ENCODE measurements at places on chromosomes 1 and 21.
A peak's percentile ranks its signal among the peaks of the same experiment; 100 is the strongest.

GRCh38 chr1:192489748-192490147, 85.8 kb upstream of the RGS1 start:
- peak; percentile 56 for DNase-seq

DNA sequence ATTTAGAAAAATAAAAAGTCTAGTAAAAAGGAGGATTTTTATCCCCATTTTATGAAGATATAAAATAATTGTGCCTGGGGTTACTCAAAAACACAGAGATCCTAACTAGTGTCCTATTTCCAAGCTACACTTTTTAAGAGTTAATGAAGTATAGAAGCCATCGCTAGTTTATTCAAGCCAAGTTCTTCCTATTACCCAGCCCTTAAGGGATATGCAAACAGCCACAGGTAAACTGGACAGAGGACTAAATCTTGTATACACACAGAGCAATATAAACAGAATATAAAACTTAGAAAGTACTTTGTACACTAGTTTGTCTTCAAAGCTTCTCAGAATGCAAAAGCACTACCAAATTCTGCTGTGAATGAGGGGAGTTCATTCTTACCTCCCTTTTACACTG, 111.1 kb downstream of the RERE start:
- no peak for DNase-seq

GRCh38 chr21:29196670-29197191, 66.3 kb downstream of the MAP3K7CL start:
- DNase-seq, result no peak

GRCh38 chr1:89810880-89811279, 10.0 kb upstream of the LRRC8D start:
- no peak for DNase-seq

DNA sequence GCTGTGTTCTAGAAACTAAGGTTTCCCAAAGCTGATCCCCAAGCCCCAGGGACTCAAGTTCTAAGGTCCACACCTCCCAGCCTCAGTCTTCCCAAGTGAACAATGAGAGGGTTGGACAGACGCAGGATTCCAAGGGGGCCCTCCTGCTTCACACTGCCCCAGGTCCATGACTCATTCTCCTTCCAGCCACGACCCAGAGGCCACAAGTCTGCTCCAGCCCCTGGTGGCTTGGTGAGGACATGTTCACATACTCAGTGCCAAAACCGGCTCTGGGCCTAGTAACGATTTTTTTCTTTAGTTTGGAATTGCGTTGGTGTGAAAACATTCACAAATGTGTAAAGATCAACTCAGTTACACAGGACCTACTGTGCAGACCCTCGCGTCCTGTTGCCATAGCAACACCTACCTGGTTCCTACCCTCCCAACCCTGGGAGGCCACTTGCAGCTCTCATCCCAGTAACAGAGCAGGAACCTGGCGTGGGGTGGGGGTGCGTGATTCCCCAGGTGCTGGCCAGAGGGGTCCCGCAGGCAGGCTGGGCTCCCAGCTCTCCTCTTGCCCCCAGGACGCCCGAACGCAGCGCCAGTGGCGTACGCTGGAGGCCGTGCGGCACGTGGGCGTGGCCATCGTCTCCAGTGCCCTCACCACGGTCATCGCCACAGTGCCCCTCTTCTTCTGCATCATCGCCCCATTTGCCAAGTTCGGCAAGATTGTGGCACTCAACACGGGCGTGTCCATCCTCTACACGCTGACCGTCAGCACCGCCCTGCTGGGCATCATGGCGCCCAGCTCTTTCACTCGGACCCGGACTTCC, 57.0 kb downstream of the DISP3 start:
- no peak for DNase-seq

DNA sequence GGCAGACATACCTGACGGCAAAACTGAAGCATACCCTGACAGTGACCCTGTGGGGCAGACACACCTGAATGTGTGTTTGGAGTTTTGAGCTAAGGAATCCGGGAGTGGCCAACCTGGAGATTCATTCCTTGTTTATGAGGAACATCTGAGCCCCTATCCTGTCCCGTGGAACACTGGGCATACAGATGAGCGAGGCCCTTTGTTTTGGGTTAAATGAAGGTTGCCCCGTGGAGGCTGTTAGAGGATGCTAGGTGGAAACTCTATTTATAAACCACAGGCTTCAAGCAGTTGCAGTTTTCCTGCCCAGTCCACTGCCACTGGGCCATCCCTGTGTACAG, 18.1 kb downstream of the GALNT2 start:
- no peak for DNase-seq

DNA sequence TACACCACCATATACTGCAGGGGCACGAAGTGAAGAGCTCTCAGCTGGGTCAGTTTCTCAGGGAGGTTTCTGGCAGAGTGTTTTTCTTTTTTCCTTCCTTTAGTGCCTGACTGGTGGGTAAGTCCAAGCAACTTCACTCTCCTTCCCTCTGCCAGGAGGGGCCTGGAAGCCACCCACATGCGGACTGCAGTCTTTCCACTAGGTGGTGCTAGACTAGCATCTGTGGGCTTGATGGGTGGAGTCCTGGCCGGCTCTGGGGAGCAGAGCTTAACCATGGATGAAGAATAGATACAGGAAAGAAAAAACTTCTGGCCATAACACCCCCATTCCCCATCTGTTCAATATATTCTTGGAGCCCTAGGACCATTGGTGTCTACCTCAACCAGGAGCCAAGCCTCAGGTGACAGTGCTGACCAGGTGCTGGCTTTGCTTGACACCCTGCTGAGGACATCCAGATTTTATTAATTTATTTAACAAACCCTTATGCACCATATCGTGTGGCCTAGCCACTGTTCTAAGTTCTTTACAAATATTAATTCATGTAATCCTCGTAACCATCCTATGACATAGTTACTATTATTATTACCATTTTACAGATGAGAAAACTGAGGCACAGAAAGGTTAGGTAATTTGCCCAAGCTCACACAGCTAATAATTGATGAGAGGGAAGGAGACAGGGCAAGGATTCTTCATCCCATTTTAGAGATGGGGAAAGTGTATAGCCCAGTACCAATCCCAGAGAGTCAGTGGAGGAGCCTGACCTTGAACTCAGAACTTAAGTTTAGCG, 126.7 kb upstream of the CSF3R start:
- peak; percentile 58 for DNase-seq

- no peak for DNase-seq
Measured at GRCh38 chr1:167476061-167476460, 42.3 kb downstream of the CD247 start.

GRCh38 chr1:47179988-47180563, 9.8 kb downstream of the PDZK1IP1 start:
- no peak for DNase-seq

- DNase-seq, result no peak
Measured at GRCh38 chr1:201036188-201036842, 12.8 kb upstream of the KIF21B start.

GRCh38 chr1:20811916-20812315, 24.8 kb upstream of the HP1BP3 start:
- no peak for DNase-seq

DNA sequence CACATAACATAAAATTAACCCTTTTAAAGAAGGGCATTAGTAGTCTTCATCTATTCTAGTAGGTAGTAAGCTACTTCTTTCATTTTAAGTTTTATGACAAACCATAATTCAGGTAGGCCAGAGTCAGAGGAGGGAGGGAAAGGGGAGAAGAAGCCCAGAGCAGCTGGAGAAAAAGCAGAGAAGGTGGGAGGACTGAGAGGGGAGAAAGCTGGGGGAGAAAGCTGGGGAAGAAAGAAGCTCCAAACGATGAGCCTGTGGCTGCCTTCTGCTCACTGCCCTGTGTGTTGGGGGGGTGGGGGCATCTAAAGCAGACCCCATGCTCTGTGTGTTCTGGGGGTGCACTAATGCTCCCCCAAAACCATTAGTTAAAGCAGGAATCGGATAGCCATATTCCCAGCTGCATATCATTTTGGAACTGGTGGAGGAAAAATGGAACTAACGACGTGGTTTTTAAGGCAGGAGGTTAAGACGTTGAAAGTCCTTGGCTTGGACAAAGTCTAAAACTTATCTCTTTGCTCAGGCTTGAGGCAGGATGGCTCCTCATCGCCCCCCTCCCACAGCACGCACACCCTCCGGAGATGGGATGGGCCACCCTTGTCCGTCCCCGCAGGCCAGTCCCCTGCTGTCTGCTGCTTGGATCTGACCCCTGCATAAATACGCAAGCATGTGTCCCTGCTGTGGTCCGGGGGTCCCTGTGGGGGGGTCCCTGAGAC, 184.2 kb downstream of the DYRK1A start:
- DNase-seq, result no peak

DNA sequence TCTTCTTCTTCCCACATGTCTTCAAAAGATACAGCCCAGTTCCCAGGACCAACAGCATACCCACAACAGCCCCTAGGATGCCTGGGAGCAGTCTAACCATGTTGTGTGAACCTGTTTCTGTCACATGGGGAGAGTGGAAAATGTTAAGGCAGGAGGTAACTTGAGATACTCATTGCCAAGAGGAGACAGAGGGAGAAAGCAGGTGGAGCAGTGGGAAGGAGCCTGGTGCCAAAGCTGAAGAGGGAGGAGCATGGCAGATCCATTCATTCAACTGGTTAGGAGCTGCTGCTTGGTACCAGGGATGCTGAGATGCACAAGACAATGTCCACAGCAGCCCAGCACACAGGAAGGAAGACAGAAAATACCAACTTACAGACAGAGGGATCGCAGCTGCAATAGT, 149.8 kb upstream of the ETV3 start:
- DNase-seq, result no peak

- DNase-seq, result no peak
Measured at GRCh38 chr1:160727316-160727640, 11.8 kb upstream of the SLAMF7 start.

GRCh38 chr1:90616395-90616794, 100.7 kb downstream of the BARHL2 start:
- DNase-seq, result no peak

- no peak for DNase-seq
Measured at GRCh38 chr21:42424914-42425541, 21.3 kb downstream of the UBASH3A start.

GRCh38 chr1:206002871-206003801, at the start of gene RAB7B:
RAB7B (minus strand) TSS chr1:206003395; CDS start chr1:205994135, 9,260 bp downstream.
- peak; percentile 87 for DNase-seq

- DNase-seq, result no peak
Measured at GRCh38 chr1:99490031-99490430, 155.9 kb upstream of the PALMD start.

DNA sequence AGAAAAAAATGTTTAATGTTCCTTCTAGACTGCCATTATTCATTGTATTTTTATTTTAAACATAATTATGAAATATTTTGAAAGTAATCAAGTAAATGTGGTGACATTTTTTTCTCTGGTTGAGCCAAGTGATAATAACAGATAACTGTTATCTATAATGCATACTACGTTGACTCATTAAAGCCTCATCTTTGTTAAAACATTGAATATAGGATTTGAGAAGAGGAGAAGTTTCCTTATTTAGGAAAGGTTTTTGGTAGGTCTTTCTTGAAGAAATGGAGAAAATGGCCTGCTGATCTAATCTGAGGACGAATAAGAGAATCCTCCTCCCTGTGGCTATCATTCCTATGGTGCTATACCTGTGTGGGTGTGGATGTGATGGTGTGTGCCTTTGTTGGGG, 89.0 kb downstream of the NFIA start:
- no peak for DNase-seq

GRCh38 chr1:113255720-113256347, 134.5 kb upstream of the MAGI3 start:
- DNase-seq, result no peak

DNA sequence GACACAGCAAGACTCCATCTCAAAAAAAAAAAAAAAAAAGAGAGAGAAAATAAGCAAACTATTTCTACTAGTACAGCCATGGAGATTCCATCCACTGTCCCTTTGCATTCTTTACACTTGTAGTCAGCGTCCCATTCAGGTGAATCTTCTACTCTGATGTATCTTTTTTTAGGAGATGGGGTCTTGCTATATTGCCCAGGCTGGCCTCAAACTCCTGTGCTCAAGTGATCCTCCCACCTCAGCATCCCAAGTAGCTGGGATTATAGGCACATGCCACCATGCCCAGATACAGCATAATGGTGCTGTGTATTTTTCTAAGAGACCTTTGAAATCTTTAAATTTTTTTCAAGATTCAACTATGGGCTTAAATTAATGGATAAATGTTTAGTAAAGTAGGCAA, 8.1 kb upstream of the CENPL start:
- no peak for DNase-seq

DNA sequence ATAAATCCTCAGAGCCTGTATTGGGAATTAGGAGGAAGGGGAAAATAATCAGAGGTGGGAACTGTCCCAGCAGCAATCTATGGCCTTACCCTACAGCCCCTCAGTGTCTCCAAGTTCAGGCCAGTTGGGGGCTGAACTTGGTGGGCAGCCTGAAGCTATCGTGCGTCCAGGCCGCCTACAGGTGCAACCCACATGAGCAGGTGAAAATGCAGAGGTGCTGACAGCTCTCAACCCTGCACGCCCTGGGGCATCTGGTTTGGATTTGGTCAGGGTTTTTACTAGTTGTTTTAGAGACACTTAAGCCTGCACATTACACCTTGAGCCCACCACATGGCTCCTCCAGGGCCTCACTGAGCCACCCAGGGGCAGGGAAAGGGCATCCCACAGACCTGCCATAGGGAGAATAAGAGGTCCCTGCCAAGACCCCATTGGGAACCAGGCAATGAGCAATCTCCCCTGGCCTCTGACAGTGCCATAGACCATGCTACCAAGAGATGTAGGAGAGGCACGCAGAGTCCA, 209.5 kb downstream of the FOXD2 start:
- no peak for DNase-seq

- no peak for DNase-seq
Measured at GRCh38 chr1:199322278-199322677, 683.4 kb downstream of the PTPRC start.

- DNase-seq, result no peak
Measured at GRCh38 chr1:151547900-151548230, 7.8 kb downstream of the TUFT1 start.

DNA sequence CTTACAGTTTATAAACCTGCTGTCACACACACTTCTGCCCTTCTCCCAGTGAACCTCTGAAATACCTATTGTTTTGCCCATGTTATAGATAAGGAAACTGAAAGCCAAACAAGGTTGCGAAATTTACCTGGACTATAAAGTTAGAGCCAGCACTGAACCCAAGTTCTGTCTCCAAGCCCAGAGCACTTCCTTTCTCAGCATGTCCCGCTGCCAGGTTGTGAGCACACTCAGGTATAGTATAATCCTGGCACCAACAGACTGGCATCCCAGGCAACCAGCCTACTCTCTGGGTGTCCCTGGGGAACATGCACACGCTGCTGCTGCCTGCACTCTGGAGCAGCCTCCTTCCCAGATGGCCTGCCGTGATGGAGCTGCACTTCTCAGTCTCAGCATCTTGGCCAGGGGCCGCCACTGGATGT, 45.1 kb downstream of the PGBD5 start:
- DNase-seq, result no peak

- DNase-seq, result no peak
Measured at GRCh38 chr21:42453224-42453985, 42.6 kb downstream of the RSPH1 start.

DNA sequence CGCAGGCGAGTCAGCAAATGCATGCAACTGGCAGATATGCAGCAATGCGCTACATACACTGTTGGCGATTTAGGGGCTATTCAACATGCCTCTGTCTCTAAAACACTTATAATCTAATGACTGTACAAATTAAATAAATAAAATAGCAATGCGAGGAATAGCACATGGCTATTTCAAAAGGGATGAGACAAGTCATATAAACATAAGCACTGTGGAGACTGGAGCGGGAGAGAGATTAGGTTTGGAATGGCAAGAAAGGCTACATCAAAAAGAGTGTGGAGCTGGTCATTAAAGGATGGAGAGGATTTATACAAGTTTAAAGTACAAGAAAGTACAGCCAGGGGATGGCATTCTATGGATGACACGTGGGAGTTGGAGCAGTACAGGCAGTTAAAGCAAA, 523.5 kb upstream of the CAMK1G start:
- DNase-seq, result no peak
